Right ventricle myocardium inferior (tissue), 1 donor: ENCODE measurements at places on chromosomes 2 and 18. TPM values are rescaled to one million over a fixed set of nuclear protein-coding genes. Genes with fewer than 3 reads are reported as not detected.
A peak's percentile ranks its signal among the peaks of the same experiment; 100 is the strongest.

- DNase-seq, result peak; percentile 94
Observed at GRCh38 chr2:218398437-218399390, 954 bp upstream of the CTDSP1 start.

DNA sequence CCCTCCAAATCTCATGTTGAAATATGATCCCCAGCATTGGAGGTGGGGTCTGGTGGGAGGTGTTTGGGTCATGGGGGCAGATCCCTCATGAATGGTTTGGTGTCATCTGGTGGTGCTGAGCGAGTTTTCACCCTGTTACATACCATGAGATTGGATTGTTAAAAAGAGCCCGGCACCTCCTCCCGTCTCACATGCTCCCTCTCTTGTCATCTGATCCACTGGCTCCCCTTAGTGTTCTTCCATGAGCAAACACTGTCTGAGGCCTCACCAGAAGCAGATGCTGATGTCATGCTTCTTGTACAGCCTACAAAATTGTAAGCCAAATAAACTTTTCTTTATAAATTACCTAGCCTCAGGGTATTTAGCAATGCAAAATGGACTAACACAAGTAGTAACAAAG is 405.0 kb upstream of the SLC39A10 start:
- no peak for DNase-seq

DNA sequence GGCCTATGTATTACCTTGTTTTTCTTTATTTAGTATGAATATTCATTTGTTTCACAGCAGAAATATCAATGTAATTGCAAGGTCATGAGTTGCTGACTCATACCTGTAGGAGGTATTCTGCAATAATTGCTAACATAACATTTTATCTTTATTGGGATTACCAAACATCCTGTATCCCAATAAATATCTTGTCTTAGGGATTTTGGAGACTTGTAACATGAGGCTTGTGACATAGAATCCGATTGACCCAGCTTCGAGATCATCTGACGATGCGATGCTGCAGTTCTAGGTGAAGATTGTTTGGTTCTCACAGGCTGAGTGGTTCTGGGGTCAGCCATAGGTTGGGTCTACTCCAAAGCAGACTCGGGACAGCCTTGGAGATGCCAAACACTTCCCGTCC is 133.4 kb upstream of the RND3 start:
- no peak for DNase-seq

- DNase-seq, result no peak
Observed at GRCh38 chr2:129880309-129880708, 99.2 kb upstream of the RAB6C start.

- DNase-seq, result no peak
Observed at GRCh38 chr2:230984393-230985220, 11.3 kb upstream of the SPATA3 start.

The STK36 gene
- 7.5 TPM for total RNA-seq

The CPLX4 gene
- total RNA-seq, result not detected

The TET3 gene
- total RNA-seq, result 2.6 TPM

GRCh38 chr2:175168564-175168945 is 552 bp upstream of the ATF2 start:
- no peak for DNase-seq

GRCh38 chr18:75100832-75101630 is 107.9 kb downstream of the PTGR3 start:
- no peak for DNase-seq

The CYS1 gene
- total RNA-seq, result 3.2 TPM
